Head of caudate nucleus (tissue), 42 donors: ENCODE measurements at places on chromosomes 4 and X.

DNA sequence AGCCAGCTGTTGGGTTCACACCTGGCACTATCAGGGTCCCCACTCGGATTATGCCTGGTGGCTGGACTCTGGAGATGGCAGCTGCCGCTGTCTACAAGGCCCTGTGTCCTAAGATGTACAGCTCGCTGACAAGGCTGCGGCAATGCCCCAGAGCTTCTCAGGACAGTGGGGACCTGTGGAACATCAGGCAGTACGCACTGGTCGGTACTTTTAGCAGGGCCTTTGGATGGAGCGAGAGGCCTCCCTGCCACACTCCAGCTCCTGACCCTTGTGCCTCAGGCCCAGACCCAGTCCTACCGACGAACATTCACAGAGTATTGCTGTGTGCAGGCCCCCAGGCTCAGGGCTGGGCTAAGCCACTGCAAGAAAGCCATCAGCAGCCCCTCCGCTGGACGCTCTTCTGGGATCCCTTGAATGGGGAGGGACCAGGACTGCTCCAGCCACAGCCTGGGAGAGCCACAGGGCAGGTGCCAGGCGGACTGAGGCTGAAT, 45.7 kb upstream of the HMX1 start:
- no peak for DNase-seq

GRCh38 chr4:95516528-95517017, 32.2 kb downstream of the UNC5C start:
- DNase-seq = no peak

DNA sequence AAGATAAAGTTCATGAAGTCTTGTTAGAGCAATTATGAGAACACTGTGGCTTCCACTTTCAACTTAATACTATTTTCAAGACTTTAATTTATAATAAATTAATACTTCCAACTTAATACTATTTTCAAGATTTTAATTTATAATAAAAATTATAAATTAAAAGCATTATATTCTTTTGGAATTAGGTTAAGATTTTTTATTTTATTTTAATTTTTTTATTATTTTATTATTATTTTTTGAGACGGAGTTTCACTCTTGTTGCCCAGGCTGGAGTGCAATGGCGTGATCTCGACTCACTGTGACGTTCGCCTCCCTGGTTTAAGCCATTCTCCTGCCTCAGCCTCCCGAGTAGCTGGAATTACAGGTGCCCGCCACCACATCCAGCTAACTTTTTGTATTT, 126.0 kb upstream of the GUCY1A1 start:
- no peak for DNase-seq

DNA sequence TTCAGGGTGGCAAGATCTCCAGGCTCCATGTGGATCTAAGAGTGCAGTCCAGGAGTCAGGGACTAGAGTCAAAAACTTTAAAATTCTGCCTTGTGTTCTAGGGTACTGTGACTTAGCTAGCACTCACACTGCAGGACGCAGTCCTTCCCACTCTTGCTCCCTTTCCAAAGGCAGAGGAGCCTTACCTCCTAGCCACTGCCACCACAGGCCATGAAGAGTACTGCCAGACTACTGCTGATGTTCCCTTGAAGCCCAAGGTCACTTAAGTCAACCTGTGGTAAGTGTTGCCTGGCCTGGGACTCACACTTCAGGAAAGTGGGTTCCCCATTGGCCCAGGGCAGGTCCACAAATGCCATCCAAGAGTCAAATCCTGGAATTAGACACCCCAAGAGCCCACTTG, 632.2 kb downstream of the PCDH19 start:
- no peak for DNase-seq

GRCh38 chrX:68261060-68261672, 172.1 kb downstream of the OPHN1 start:
- DNase-seq = peak; percentile 6

- DNase-seq = no peak
These were observed at the start of gene CCDC158 for GRCh38 chr4:76420762-76421581. Gene CCDC158 (minus strand): TSS chr4:76421141. CDS start chr4:76403207, 17,934 bp downstream.

DNA sequence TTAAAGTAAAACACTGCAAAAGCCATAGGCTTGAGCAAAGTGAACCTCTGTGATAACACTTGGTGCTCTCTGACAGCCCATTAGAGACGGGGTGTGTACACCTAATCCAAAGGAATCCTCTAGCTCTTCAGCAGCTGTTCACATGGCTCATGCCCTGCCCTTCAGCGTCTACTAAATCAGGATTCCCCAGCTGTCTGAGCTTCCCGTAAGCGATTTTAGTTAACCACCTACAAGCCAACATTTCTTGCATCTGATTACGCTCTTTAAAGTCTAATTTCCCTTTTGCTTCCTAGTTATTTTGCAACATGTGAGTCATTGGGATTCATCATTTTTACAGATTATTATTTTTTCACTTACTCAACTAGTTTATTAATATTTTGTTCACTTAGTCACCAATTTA, 6.5 kb downstream of the DMD start:
- peak; percentile 27 for DNase-seq

- no peak for DNase-seq
These were observed 1.1 kb downstream of the RAB39B start for GRCh38 chrX:155262970-155263754.

DNA sequence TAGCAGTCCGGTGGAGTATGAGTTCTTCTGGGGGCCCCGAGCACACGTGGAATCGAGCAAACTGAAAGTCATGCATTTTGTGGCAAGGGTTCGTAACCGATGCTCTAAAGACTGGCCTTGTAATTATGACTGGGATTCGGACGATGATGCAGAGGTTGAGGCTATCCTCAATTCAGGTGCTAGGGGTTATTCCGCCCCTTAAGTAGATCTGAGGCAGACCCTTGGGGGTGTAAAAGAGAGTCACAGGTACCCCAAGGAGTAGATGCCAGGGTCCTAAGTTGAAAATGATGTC, 852 bp downstream of the MAGEH1 start:
- no peak for DNase-seq

DNA sequence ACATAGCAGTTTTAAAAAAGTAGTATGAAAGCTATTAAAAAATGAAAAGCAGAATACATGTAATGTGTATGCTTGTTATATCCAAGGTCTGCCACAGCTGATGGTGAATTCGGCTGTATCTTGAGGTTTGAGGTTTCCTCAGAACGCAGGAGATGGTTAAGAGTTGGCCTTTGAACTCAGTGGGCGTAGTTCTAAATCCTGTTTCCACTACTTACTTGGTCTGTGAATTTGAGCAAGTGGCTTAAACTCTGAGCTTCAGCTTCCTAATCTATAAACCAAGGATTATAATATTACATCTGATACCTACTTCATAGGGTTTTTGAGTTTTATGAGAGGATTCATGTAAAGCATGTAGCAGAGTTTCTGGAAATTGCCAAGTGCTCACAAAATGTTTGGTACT, 125.2 kb downstream of the STIM2 start:
- DNase-seq = no peak
